Thoracic aorta (tissue), 2 donors: ENCODE measurements at places on chromosomes 12 and 14.

DNA sequence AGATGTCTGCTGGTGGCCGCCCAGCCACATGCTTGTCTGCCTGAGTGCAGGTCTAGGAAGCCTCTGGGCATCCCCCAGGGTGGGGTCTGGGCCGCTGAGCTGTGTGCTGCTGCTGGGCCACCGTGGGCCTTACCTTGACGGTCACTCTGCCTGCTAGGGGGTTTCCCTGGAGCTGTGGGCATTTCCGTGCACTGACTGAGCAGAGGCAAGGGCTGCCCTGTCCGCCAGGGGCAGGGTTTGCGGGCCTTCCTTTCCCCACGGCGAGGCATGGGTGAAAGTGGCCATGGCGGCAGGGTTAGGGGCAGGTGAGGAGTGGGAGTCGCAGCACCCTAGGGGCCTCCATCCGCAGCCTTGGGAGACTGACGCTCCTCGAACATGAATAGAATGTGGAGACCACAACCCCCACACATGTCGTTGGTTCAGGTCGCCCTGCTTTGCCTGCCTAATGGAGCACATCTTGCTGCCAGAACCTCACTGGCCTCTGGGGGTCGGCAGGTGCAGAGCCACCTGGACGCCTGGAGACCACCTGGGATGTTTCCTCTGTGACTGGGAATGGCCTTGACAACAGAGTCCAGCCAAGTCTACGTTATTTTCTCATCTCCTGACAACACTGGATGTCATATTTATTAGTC, 2.5 kb downstream of the ZBTB42 start:
- no peak overlapping the region for H3K4me3 ChIP-seq
- H3K36me3 ChIP-seq = no peaks in the 10 kb centered on the region
- H3K4me1 ChIP-seq = peaks cover 11% of the 10 kb centered on the region
- no peak overlapping the region for H3K27ac ChIP-seq

GRCh38 chr14:49971156-49972130, 78.6 kb downstream of the ARF6 start:
- H3K27me3 ChIP-seq = no peaks in the 10 kb centered on the region
- H3K4me1 ChIP-seq = peaks cover 63% of the 10 kb centered on the region
- peak overlapping the region; percentile 87 for H3K27ac ChIP-seq
- no peak for DNase-seq

- H3K4me1 ChIP-seq = no peaks in the 10 kb centered on the region
- no peaks in the 10 kb centered on the region for H3K27me3 ChIP-seq
- H3K4me3 ChIP-seq = no peak overlapping the region
- no peaks in the 10 kb centered on the region for H3K36me3 ChIP-seq
- no peak overlapping the region for H3K27ac ChIP-seq
Measured at GRCh38 chr14:55417955-55418354, 6.3 kb upstream of the ATG14 start.

- H3K36me3 ChIP-seq = no peaks in the 10 kb centered on the region
- H3K4me3 ChIP-seq = peak overlapping the region; percentile 57
- peaks cover 13% of the 10 kb centered on the region for H3K4me1 ChIP-seq
Measured at GRCh38 chr12:132162508-132163031, 18.3 kb downstream of the NOC4L start.

GRCh38 chr12:77767756-77768343, 62.8 kb upstream of the NAV3 start:
- no peak overlapping the region for H3K27ac ChIP-seq
- H3K36me3 ChIP-seq = no peaks in the 10 kb centered on the region
- no peaks in the 10 kb centered on the region for H3K27me3 ChIP-seq
- H3K4me1 ChIP-seq = no peaks in the 10 kb centered on the region
- no peak for DNase-seq

GRCh38 chr12:79615596-79616560, 74.9 kb downstream of the PAWR start:
- H3K4me3 ChIP-seq = no peak overlapping the region
- H3K27me3 ChIP-seq = no peaks in the 10 kb centered on the region
- H3K27ac ChIP-seq = no peak overlapping the region

GRCh38 chr12:46244997-46245396, 23.8 kb downstream of the SLC38A1 start:
- H3K4me1 ChIP-seq = no peaks in the 10 kb centered on the region
- no peak for DNase-seq
- no peaks in the 10 kb centered on the region for H3K36me3 ChIP-seq
- no peak overlapping the region for H3K4me3 ChIP-seq

DNA sequence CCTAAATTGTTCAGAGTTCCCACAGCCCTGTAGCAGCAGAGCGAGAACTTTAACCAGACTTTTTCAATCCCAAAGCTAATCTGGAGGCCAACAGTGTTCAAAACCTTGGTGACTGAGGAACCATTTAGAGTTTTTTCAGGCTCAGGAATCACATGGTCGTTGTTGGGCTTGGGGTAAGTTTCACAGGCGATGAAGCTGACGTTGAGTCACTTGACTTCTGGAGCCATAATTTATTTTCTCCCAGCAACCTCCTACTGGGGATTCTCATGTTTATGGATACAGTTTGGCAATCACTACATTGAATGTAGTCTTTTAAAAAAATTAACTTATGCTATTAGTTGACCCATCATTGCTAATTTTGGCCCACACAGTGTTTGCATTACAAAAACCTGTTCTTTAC, 34.5 kb downstream of the SSPN start:
- H3K4me1 ChIP-seq = peaks cover 10% of the 10 kb centered on the region
- H3K27me3 ChIP-seq = no peaks in the 10 kb centered on the region
- no peak for DNase-seq
- H3K4me3 ChIP-seq = no peak overlapping the region
- H3K27ac ChIP-seq = no peak overlapping the region
- no peaks in the 10 kb centered on the region for H3K36me3 ChIP-seq

DNA sequence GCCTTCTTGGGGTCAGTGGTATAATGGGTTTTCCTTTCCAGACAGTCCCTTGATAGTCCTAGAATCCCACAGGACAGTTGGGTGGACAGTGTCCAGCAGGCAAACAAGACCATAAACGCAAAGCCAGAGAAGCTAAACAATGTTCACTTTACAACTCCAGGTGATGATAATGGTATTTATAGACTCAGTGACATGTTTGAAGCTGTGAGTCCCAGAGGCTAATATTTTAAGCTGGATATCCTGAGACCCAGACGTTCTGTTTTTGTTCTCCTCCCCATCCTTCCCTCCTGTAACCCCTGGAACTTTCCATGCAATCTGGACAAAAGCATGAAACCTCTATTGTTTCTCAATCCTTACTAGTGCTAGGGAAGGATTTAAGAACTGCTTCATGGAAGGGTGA, 121.0 kb downstream of the ZFP36L1 start:
- no peak overlapping the region for H3K4me3 ChIP-seq
- peaks cover 8% of the 10 kb centered on the region for H3K4me1 ChIP-seq
- peak overlapping the region; percentile 11 for H3K27ac ChIP-seq
- no peak for DNase-seq
- no peaks in the 10 kb centered on the region for H3K36me3 ChIP-seq
- H3K27me3 ChIP-seq = no peaks in the 10 kb centered on the region

GRCh38 chr14:95858893-95859292, 17.7 kb upstream of the TUNAR start:
- peaks cover 10% of the 10 kb centered on the region for H3K4me1 ChIP-seq
- DNase-seq = no peak
- no peak overlapping the region for H3K4me3 ChIP-seq

GRCh38 chr12:93381161-93381975, 3.6 kb downstream of the NUDT4 start:
- no peaks in the 10 kb centered on the region for H3K27me3 ChIP-seq
- H3K4me1 ChIP-seq = peaks cover 51% of the 10 kb centered on the region
- no peaks in the 10 kb centered on the region for H3K36me3 ChIP-seq
- peak overlapping the region; percentile 86 for H3K4me3 ChIP-seq
- peak overlapping the region; percentile 39 for H3K27ac ChIP-seq

GRCh38 chr12:92244036-92244435, 98.4 kb upstream of the BTG1 start:
- H3K4me1 ChIP-seq = peaks cover 11% of the 10 kb centered on the region
- no peaks in the 10 kb centered on the region for H3K27me3 ChIP-seq
- no peak for DNase-seq
- no peaks in the 10 kb centered on the region for H3K36me3 ChIP-seq
- no peak overlapping the region for H3K4me3 ChIP-seq
- no peak overlapping the region for H3K27ac ChIP-seq

DNA sequence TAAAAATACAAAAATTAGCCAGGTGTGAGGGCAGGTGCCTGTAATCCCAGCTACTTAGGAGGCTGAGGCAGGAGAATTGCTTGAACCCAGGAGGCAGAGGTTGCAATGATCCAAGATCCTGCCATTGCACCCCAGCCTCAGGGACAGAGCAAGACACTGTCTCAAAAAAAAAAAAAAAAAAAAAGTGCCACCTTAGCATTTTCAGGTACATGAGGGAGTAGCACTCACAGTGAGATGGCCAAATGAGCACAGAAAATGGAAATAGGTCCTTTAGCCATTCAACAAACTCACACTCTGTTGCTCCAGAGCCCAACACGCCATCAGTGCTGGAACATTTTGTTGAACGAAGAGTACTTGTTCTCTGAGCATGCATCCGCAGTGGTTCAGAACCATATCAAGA, 75.2 kb upstream of the MYL2 start:
- no peak overlapping the region for H3K27ac ChIP-seq
- no peaks in the 10 kb centered on the region for H3K27me3 ChIP-seq
- DNase-seq = no peak
- no peaks in the 10 kb centered on the region for H3K36me3 ChIP-seq
- H3K4me1 ChIP-seq = no peaks in the 10 kb centered on the region

- no peak overlapping the region for H3K27ac ChIP-seq
- DNase-seq = no peak
- no peaks in the 10 kb centered on the region for H3K27me3 ChIP-seq
- no peaks in the 10 kb centered on the region for H3K36me3 ChIP-seq
- no peaks in the 10 kb centered on the region for H3K4me1 ChIP-seq
Measured at GRCh38 chr12:102629262-102629888, 149.0 kb upstream of the IGF1 start.

- H3K27ac ChIP-seq = no peak overlapping the region
- no peaks in the 10 kb centered on the region for H3K4me1 ChIP-seq
- H3K27me3 ChIP-seq = no peaks in the 10 kb centered on the region
- H3K4me3 ChIP-seq = no peak overlapping the region
- no peaks in the 10 kb centered on the region for H3K36me3 ChIP-seq
Measured at GRCh38 chr14:71454513-71455332, 477.5 kb upstream of the RGS6 start.

DNA sequence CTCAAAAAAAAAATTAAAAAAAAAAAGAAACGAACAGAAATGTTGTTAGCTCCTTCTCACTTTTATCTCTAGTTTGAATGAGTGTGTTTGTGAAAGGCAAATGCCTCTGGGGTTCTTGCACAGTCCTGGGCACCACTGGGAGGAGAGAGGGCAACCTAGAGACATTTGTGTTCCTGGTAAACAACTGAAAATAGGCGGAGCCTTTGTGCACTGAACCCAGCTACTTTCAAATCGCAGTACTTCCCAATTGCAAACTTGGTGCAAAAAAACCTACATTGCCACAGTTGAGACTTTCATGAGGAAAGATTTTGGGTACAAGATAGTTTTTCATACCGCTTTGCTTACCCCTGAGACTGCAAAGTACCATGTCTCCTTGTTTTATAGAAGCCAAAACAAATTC, 430.0 kb downstream of the ZFP36L1 start:
- H3K36me3 ChIP-seq = no peaks in the 10 kb centered on the region
- H3K27me3 ChIP-seq = no peaks in the 10 kb centered on the region
- H3K27ac ChIP-seq = no peak overlapping the region
- H3K4me3 ChIP-seq = no peak overlapping the region
- peaks cover 47% of the 10 kb centered on the region for H3K4me1 ChIP-seq

GRCh38 chr12:122199484-122200355, 3.8 kb upstream of the B3GNT4 start:
- no peaks in the 10 kb centered on the region for H3K27me3 ChIP-seq
- no peak for DNase-seq
- peaks cover 12% of the 10 kb centered on the region for H3K4me1 ChIP-seq
- H3K4me3 ChIP-seq = no peak overlapping the region

DNA sequence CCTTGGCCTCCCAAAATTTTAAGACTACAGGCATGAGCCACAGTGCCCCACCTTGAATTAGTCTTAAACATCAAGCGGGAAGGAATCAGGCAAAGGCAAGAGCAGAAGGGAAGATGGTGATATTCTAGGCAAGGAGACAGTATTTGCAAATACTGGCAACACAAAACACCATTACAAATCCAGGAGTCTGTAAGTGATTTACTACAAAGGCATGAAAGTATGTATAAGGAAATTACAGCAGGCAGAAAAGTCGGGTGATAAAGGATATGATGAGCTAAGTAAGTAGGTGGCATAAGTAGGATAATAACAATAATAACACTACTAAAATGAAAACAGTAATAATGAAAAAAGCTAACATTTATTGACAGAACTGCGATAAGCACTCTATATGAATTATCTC, 28.5 kb downstream of the FMNL3 start:
- DNase-seq = no peak
- peaks cover 14% of the 10 kb centered on the region for H3K4me1 ChIP-seq
- no peak overlapping the region for H3K27ac ChIP-seq
- H3K36me3 ChIP-seq = no peaks in the 10 kb centered on the region

DNA sequence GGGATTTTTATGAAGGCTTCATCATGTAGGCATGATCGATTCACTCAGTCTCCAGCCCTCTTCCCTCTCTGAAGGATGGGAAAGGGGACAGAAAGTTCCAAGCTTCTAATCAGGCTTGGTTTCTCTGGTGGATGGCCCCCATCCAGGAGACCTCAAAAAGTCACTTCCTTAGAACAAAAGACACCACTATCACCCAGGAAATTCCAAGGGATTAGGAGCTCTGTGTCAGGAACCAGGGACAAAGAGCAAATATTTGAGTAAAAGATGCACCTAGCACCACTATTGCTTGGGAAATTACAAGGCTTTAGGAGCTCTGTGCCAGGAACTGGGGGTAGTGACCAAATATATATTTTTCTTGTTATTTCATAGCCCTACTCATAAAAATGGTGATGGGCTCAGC, 33.6 kb upstream of the TMX1 start:
- no peak overlapping the region for H3K4me3 ChIP-seq
- no peak overlapping the region for H3K27ac ChIP-seq
- no peak for DNase-seq
- H3K36me3 ChIP-seq = no peaks in the 10 kb centered on the region
- no peaks in the 10 kb centered on the region for H3K4me1 ChIP-seq

GRCh38 chr12:5264006-5264405, 167.9 kb upstream of the NTF3 start:
- no peak overlapping the region for H3K4me3 ChIP-seq
- peaks cover 9% of the 10 kb centered on the region for H3K4me1 ChIP-seq
- DNase-seq = no peak
- H3K27ac ChIP-seq = no peak overlapping the region
- no peaks in the 10 kb centered on the region for H3K27me3 ChIP-seq

DNA sequence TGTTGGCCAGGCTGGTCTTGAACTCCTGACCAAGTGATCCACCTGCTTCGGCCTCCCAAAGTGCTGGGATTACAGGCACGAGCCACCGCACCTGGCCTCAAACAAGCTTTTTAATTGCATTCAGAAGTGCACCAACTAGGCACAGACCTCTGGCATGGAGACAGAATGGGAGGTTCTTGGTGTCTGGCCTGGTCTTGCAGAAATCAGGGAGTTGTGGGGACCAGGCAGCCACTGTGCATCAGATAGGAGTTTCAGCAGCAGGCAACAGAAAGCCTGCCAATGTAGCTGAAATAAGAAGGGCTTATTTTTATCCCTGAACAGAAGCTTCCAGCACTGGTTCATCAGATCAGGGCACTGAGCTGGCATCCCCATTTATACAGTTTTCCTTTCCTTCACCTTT, 22.2 kb upstream of the TCL1B start:
- no peak overlapping the region for H3K27ac ChIP-seq
- H3K4me1 ChIP-seq = peaks cover 24% of the 10 kb centered on the region
- H3K27me3 ChIP-seq = no peaks in the 10 kb centered on the region
- H3K4me3 ChIP-seq = no peak overlapping the region
- no peak for DNase-seq
